ENCODE measurements at places on chromosomes 6 and 20.
A peak's percentile ranks its signal among the peaks of the same experiment; 100 is the strongest.

DNA sequence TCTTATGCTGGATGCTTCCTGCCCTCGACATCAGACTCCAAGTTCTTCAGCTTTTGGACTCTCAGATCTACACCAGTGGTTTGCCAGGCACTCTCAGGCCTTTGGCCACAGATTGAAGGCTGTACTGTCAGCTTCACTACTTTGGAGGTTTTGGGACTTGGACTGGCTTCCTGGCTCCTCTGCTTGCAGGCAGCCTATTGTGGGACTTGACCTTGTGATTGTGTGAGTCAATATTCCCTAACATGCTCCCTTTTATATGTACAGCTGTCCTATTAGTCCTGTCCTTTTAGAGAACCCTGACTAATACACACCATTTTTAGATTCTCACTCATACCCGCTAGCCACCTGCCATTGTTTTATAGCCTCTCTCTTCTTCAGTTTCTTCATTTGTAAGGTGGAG is 382.1 kb upstream of the TSHZ2 start:
- DNase-seq = no peak

- DNase-seq = no peak
Observed at GRCh38 chr20:14582855-14583254, 245.4 kb upstream of the FLRT3 start.

- DNase-seq = no peak
Observed at GRCh38 chr20:62989201-62989601, 17.6 kb downstream of the BHLHE23 start.

DNA sequence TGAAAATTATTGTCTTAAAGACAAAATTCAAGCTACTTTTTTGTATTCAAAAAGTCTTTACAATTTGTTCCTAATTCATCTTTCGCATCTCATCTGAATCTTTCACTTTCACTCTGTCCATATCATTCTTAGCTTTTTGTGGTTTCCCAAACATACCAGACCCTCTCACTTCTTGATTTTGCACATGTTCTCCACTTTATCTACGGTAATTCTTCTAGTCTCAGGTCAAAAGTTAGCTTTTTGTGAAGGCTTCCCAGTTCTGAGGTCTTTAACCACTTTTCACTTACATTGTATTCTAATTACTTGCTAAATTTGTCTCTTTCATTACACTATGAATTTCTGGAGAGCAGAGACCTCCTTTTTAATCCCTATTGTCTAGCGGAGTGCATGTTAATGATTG is 34.6 kb upstream of the EPHA7 start:
- DNase-seq = no peak

- DNase-seq = no peak
Observed at GRCh38 chr6:48584846-48585245, 473.8 kb upstream of the PTCHD4 start.

DNA sequence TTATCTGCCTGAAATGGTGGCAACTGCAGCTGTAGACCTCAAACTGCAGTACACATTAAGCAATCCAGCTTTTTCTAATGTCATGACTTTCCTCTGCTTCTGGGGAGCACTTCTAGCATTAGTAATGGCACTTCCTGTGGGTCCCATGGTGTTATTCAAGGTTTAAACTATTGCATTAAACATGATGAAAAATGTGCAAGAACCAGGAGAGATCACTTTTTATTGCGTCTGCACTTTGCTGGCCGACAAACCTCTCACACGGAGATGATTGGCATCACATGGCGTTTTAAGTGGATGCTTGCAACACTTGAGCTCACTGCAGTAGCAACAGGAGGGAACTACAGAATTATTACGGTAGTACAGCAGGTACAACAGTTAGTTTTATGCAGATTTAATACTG is 148.4 kb downstream of the HIVEP2 start:
- DNase-seq = no peak

DNA sequence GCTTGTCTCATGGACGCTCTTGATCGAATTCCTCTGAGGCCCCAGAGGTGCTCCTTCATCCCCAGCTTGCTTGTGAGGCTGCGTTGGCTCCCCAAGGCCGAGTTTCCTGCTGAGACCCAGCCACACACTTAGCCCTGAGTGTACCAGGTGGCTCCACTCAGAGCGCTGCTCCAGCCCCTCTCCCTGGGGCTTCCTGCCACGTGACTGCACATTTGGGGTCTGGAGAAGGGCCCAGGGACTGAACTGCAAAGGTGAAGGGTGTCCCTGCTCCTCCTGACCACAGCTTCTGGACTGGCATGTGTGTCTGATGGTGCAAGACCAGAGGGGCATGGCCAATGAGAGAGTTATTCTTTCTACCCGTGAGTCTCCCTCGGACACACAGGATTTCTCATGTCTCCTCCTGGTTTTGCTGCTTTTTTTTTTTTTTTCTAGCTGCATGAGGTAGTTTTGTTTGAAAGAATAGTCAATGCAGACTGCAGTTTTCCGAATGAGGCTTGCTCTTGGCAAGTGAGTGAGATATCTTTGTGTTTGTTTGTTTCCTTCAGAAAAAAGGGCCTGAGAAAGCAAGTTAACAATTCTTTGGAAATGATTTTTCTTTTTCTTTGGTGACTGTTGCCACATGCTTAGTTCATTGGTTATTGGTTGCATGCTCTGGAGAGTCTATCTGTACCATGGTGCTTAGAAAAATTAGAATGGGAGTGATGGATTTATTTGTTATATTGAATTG is 3.1 kb upstream of the ZNF831 start:
- no peak for DNase-seq

- peak; percentile 83 for DNase-seq
Observed at GRCh38 chr6:21987501-21987957, 309.3 kb downstream of the PRL start.
